ENCODE measurements at places on chromosomes 4 and X.

GRCh38 chr4:68360231-68360968 is 10.5 kb upstream of the YTHDC1 start:
- DNase-seq, result no peak

GRCh38 chr4:57043347-57044251 is 64.9 kb downstream of the POLR2B start:
- DNase-seq, result no peak

GRCh38 chrX:120522820-120523219 is 37.9 kb downstream of the CUL4B start:
- DNase-seq, result no peak

- DNase-seq, result no peak
Measured at GRCh38 chr4:31156221-31156620, 436.1 kb downstream of the PCDH7 start.

- DNase-seq, result no peak
Measured at GRCh38 chrX:47047989-47048388, 30.3 kb upstream of the RGN start.

GRCh38 chr4:185165605-185166063 is 22.6 kb downstream of the SLC25A4 start:
- no peak for DNase-seq

- DNase-seq, result no peak
Measured at GRCh38 chr4:10727140-10727880, 42.7 kb upstream of the CLNK start.

DNA sequence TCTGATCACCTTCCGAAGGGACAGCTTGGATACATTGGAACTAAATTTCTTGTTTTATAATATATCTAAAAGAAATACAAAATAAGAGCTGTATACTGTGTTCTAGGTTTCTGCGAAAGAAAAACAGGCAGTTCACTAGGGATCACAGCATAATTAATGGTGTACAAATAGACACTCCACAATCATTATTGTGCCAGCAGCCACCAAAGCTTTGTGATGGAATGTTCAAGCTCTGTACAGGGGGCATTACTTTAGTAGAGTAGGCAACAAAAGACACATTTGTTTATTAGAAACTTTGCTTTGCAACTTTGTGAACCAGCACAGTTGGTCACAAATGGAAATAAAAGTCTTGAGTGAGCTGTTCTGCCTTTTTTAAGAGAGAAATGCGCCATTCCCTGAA is 49.3 kb downstream of the SGMS2 start:
- no peak for DNase-seq

- DNase-seq, result no peak
Measured at GRCh38 chrX:133908223-133908955, 77.0 kb downstream of the GPC3 start.

GRCh38 chr4:2939383-2940243 is 23.6 kb downstream of the NOP14 start:
- DNase-seq, result no peak

- no peak for DNase-seq
Measured at GRCh38 chrX:116726806-116727205, 264.0 kb upstream of the CT83 start.

- DNase-seq, result no peak
Measured at GRCh38 chr4:155032521-155033229, 175.8 kb upstream of the NPY2R start.

GRCh38 chr4:167222099-167222498 is 12.2 kb downstream of the SPOCK3 start:
- no peak for DNase-seq

DNA sequence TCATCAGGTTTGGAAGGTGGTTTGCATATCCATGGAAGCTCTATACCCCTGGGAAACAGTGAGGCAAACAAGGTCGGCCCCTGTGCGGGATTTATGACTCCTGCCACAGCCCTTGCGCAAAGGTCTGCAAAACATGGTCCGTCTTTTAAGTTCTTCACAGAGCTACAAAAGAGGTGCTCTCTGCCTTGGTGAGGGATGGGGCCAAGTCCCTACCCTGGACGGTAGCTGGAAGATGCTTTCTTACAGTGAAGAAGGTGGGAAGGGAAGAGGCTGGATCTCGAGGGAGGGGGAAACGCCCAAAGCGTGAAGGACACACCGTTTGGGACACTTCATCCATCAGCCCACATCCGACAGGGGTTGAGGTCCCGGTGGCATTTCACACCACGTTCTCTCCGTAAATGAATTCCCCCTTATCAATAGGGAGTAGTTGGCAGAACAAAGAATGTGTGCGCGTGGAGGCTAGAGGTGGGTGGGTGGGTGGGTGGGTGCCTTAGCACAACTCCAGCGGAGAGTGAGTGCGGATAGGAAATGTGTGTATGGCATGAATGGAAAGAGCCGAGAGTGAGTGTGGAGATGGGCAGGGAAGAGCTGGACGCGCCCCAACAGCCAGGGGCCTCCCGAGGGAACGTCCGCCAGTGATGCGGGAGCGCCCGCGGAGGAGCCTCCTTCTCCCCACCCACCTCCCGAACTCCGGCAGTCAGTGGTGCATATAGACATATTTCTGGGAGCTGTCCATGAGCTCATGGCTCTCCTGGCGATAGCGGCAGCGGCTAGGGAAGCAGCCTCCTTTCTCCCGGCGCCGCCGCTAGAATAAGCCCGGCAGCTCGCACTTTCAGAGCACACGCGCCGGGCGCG is 68.3 kb downstream of the LARP7 start:
- DNase-seq, result no peak
